Fibroblast of skin of back (primary cell): ENCODE measurements at places on chromosomes 7 and 10.

GRCh38 chr10:32413513-32413912, 32.4 kb upstream of the CCDC7 start:
- peak; percentile 93 for DNase-seq

DNA sequence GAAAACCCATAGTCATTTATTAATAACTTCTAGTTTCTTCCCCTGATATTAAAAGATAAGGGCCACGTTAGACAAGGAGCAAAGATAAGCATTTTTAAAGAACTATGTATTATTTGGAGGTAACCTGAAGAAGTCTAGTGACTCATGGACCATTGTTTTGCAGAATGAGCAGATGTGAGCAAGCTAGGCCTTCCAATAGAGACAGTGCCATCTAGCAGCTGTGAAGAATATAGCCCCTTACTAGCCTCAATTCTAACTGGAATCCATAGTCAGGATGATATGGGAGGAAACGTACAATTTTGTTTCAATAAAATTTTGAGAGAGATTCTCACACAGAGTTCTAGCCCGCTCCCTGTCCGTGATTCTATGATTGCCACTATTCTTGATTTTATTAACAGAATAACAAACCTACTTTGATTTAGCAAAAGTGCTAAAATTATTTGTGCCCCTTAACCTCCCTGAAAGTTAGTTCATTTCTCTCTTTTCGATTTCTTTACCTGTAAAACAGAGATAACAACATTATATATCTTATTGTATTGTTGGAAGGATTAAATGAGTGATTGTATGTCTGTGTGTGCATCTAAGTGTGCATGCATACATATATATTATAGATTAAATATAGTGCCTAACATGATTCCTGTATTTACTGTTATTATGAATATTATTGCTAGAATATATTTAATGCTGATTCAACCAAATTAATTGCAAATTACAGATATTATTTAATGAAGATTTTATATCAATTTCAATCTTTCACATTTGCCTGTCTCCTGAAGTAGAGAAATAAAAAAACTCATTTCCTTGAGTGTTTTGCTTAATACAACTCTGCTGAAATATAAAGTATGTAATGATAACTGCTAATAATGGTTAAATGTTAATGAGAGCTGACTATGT, 22.7 kb downstream of the FAM237B start:
- peak; percentile 50 for DNase-seq

DNA sequence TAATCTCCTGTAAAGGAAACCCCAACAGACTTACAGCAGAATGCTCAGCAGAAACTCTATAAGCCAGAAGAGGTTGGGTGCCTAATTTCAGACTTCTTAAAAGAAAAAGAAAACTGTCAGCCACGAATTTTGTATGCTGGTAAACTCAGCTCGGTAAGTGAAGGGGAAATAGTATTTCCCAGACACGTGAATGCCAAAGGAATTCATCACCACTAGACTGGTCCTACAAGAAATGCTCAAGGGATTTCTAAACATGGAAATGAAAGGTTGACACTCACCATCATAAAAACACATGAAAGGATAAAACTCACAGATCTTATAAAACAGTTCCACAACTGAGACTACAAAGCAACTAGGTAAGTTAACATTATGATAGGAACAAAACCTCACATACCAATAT, 68.6 kb downstream of the GLCCI1 start:
- DNase-seq = peak; percentile 12

DNA sequence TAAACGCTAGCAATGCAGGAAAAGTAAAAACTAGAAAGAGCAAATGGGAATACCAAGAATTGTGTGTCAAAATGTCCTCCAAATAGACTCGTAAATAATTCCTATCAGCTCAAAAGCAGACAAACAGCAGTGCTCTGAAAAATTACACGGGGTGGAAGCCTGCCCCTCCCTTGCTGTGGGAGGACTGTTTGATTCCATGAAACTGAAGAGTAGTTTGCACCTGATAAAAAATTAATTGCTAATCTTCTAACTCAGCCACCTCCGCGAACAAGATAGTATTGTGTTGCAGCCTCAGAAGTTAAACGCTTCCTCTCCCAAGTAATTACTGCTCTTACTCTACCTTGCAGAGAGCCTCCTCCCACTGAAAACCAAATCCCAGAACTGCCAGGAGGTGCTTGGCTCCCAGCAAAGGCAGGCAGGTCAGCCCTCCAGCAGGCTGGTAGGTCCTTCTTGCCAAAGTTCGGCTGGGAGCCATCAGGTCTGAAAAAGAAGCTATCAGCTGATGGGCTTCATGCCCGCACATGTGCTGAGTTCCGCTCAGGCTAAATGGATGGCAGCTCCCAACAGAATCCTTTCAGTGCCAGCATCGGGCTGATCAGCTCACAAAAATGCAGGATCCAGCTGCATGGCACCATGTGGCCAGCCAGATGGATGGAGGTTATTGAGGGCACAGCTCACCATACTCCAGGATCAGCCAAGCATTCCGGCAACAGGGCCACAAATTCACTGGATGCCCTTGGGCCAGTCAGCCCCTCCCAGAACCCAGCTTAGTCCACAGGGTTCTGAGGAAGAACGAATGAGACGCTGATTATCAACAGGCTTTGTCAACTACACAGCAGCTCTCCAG, 37.1 kb downstream of the MAD1L1 start:
- DNase-seq = no peak
